ENCODE measurements at places on chromosomes 12 and 14. TPM values are rescaled to one million over a fixed set of nuclear protein-coding genes. Genes with fewer than 3 reads are reported as not detected.
A peak's percentile ranks its signal among the peaks of the same experiment; 100 is the strongest.

GRCh38 chr14:38226366-38226765 lies 18.7 kb downstream of the SSTR1 start:
- no peak for DNase-seq

- no peak for DNase-seq
Observed at GRCh38 chr12:132400011-132400641, 70.7 kb upstream of the GALNT9 start.

- no peak for DNase-seq
Observed at GRCh38 chr12:74515849-74516248, 21.8 kb upstream of the ATXN7L3B start.

DNA sequence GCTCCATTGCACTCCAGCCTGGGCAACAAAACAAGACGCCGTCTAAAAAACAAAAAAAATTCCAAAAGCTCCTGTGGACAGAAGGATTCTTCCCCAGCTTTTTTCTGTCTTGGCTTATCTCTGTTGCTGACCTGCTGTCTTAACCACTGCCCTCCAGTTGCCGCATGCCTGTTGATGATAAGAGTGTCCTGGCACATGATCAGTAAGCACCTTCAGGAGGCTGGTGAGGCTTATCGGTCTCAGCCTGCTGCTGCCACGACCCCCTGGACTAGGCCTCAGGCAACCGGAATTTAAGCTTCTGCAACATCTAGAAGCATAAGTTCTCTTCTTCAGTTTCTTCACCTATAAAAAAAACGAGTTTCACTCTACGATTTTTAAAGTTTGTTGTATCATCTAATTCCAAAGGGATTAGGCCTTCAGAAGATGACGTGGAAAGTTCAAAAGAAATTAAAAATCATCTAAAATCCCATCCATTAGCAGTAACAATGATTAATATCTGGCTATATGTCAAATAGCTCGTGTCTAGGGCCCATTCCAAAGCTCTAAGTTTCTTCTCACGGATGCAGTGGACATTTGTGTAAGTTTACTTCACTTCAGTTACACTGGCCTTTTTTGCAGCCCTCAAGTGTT lies 46.4 kb downstream of the RESF1 start:
- no peak for DNase-seq

DNA sequence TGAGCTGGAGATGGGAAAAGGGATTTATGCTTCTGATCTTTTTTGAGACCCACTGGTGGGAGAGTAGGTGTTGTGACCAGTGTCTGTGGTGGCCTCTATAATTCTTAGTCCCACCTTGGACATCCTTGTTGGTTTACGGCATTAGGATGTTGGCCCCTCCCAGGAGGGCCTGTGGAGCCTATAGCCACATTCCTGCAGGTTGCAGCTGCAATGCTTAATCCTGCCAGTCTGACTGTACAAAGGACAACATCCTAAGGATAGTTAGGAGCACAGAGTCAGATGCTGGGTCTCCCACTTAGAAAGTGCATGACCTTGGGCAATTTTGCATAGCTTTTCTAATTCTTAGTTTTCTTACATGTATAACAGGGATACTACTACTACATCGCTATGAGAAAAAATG lies 150.9 kb upstream of the SLC38A2 start:
- no peak for DNase-seq

DNA sequence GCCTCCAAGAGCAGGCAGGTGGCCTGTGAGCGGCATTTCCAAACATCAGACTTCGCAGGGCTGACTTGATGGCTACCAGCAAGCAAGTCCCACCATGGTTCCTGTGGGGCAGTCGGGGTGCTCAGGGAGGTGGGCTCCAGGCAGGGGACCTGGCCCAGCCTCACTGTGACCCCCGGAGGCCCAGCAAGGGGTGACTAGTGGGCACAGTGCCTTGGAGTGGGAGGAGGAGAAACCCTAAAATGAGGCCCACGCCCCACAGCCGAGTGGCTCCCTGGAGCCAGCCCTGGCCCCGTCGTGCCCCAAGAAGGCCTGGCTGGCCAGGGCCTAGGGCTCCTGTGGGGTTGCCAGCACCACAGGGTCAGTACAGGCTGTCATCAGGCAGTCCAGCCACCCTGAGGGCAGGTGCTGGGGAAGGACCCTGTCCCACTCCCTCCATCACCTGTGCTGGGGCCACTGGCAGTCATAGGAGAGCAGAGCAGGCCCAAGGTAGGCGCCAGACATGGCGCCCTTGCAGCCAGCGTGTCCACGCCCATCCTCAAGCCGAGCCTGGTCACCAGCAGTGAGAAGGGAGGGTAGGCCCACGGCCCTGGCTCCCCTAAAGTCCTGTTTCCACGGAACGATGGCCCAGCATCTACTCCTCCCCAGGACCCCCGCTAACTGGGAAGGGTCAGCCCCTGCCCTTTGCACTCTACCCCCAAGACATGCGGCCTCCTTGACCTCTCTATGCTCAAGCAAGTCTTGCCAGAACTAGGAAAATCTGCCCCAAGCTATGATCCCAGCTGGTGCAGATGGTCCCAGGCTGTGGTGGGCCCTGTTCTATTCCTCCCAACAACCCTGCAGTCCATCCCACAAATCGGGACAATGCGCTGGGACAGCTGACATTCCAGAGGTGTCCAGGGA lies 144.2 kb upstream of the C14orf180 start:
- DNase-seq: peak; percentile 50

- DNase-seq: no peak
Observed at GRCh38 chr14:24389226-24389848, 9.5 kb upstream of the NYNRIN start.

CDC42BPB gene
- total RNA-seq: 3.4 TPM

ENDOU gene
- not detected for total RNA-seq

PTCSC3 gene
- total RNA-seq: not detected

Data from activated naive CD4-positive, alpha-beta T cell treated with anti-CD3 and anti-CD28 coated beads, Interleukin-2, amount 50 U/mL, for 72 hours (primary cell).